ENCODE measurements at places on chromosomes 5 and 9. TPM values are rescaled to one million over a fixed set of nuclear protein-coding genes. Genes with fewer than 3 reads are reported as not detected.
A peak's percentile ranks its signal among the peaks of the same experiment; 100 is the strongest.

- DNase-seq, result no peak
Measured at GRCh38 chr5:31392061-31392460, 139.8 kb downstream of the DROSHA start.

GRCh38 chr5:144179226-144179625 is 8.6 kb downstream of the KCTD16 start:
- DNase-seq, result no peak

GRCh38 chr5:133664422-133664821 is 52.1 kb upstream of the FSTL4 start:
- DNase-seq, result no peak

- DNase-seq, result no peak
Measured at GRCh38 chr9:107925749-107926297, 436.3 kb upstream of the KLF4 start.

- DNase-seq, result no peak
Measured at GRCh38 chr9:116055536-116055935, 98.1 kb upstream of the PAPPA start.

- DNase-seq, result peak; percentile 29
Measured at GRCh38 chr9:135214054-135214640, 126.7 kb downstream of the OLFM1 start.

GRCh38 chr9:134373953-134374300 is 47.7 kb downstream of the RXRA start:
- DNase-seq, result no peak

Gene THBS4
- total RNA-seq, result 24.6 TPM

Gene SLC9A3
- total RNA-seq, result 0.91 TPM

Data from Right ventricle myocardium superior (tissue), 1 donor.